ENCODE measurements at places on chromosomes 4 and X.

DNA sequence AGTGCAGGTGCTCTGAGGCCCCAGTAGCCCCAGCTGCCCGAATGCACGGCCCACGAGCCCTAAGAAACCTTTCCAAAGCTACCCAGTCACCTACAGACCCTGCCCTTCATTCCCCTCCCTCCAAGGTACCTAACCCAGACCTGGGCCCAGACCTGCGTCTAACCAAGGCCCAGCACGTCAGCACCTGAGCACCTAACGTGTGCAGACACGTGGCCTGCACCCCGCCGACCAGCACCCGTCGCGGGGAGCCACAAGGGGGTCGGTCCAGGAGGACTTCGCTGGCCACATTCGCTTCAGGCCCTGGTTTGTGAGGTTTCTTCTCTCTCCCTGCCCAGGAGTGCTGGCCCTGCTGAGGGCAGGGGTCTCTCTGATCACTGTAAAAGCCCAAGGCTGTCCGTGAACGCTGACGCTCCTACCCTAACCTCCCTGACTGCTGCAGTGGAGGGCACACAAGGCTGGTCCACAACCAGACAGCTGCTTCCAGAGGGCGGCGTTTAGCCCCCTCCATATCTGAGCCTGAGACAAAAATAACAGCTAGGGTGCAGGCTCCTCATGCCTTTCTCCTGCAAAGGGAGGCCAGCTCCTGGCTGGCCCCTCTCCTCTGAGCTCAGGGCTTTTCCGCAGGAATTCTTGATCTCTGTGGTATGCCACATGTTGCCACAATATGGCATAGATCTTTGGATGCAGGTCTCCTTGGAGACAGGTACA, 31.8 kb downstream of the WDR1 start:
- no peak for DNase-seq

GRCh38 chrX:33605997-33606396, 394.6 kb upstream of the DMD start:
- DNase-seq, result no peak

DNA sequence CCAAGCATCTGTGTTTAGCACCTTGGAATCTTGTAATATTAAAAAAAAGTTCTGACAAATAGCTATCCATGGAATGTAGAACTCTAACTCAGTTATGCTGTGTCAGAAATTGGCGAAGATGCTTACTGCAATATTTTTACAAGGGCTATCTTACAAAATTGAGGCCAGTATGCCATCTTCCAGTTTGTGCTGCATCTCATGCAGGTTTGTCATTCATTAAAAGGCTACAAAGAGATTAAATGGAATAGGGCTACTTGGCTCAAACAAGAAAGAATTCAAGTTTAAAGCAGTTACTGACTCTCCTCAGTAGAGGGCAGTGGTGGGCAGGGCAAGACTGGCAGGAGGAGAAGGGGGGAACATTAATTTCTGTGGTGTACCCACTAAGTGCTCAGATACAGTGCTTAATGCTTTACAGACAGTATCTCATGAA, 66.5 kb downstream of the SHROOM4 start:
- DNase-seq, result no peak

DNA sequence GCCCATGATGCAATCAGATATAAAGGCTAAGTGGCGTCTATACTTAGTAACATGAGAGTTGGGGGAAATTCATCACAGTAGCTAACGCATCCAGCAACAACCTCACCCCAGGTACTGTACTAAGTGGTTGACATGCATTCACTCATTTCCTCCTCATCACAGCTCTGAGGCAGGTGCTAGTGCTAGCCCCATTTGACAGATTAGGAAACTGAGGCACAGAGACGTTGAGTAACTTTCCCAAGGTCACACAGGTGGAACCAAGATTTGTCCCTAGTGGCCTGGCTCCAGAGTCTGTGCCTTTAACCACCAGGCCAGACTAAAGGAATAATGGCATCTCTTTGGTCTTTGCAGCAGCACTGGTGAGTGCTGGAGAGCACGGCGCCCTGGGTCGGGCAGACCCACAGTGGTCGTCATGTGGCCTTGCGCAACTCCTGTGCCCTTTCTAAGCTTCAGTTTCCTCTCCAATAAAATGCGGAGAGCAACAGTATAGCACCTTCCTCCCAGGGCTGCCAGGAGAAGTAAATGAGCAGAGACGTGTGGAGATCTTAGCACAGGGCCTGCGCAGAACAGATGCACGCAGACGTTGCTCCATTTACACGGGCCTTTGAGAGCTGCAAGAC, 186.4 kb downstream of the BCOR start:
- no peak for DNase-seq

DNA sequence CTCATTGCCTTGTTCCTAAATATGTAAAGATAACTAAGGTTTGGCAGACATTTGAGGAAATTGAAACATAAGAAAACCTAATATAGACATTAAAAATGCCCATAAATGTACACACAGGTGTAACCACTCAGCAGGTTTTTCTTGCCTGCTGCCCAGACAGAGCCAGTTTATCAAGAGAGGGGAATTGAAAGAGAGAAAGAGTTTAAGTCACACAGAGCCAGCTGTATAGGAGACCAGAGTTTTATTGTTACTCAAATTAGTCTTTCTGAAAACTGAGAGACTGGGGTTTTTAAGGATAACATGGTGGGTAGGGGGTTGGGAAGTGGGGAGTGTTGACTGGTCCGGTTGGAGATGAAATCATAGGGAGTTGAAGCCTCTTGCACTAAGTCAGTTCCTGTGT, 119.0 kb downstream of the CFAP299 start:
- DNase-seq, result no peak

GRCh38 chr4:114694770-114695169, 96.2 kb downstream of the UGT8 start:
- DNase-seq, result no peak

DNA sequence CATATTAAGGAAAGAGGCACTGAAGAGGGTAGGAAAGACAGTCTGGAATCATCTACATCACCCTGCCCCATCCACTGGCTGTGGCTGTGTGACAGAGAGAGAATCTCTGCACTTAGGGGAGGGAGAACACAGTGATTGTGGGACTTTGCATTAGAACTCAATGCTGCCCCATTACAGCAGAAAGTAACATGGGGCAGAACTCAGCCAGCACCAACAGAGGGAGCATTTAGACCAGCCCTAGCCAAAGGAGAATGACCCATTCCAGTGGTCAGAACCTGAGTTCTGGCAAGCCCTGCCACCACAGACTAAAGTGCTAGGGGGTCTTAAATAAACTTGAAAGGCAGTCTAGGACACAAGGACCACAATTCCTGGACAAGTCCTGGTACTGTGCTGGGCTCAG, 37.9 kb downstream of the ZNF330 start:
- no peak for DNase-seq

DNA sequence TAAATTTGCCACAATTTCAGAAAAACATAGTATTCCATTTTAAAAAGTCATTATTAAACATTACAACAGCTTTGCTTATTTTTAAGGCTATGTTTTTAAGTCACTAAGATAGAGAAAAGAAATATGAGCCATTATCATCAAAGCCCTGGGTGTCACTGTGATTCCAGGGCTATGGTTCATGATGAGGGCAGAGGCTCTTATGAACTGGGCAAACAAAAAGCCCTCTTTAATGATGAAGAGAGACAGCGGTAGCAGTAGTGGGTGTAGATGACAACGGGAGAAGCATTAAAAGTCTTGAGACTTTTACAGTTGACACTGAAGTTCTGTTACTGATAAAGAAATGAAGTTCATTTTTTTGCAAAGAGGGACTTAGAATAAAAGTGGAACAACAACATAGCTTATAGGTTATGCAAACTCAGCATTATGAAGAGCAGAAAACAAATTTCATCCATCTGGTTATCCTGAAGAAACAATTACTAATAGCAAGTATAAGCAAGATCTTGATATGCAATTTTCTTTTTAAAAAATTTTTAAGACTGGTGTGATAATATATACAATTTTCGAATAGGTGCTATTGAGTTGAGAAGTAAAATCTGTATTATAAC, 202.7 kb upstream of the ETNPPL start:
- no peak for DNase-seq

DNA sequence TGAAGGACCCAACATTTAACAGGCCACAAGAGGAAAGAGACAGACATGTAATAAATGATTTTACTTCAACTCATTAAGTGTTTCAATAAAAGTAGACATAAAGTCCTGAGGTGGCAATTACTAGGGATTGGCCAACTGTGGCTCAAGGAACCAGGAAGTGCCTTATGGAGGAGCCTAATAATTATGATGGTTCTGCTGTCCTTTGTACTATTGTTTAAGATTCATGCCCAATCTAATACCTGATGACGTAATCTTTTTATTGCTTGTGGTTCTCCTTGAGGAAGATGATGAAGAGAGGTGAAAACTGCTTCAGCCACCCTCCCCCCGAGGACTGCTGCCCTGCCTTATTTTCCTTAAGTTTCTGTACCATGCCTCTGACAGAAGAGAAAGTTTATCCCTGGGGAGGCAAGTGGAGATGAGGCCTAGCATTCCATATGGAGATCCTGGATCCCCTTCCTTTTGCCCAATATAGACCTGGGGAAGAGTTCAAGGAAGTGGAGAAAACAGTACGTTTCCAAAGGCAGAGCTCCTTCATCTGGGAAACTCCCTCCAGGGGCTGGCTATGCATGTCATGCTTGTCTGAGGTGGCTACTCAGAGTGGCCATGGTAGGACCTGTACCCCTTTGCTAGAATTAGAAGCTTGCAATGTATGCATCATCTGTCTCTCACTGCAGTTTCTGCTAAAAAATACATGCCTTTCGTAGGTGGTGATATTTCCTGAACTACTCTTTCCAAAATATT, 56.8 kb upstream of the FAT1 start:
- no peak for DNase-seq

DNA sequence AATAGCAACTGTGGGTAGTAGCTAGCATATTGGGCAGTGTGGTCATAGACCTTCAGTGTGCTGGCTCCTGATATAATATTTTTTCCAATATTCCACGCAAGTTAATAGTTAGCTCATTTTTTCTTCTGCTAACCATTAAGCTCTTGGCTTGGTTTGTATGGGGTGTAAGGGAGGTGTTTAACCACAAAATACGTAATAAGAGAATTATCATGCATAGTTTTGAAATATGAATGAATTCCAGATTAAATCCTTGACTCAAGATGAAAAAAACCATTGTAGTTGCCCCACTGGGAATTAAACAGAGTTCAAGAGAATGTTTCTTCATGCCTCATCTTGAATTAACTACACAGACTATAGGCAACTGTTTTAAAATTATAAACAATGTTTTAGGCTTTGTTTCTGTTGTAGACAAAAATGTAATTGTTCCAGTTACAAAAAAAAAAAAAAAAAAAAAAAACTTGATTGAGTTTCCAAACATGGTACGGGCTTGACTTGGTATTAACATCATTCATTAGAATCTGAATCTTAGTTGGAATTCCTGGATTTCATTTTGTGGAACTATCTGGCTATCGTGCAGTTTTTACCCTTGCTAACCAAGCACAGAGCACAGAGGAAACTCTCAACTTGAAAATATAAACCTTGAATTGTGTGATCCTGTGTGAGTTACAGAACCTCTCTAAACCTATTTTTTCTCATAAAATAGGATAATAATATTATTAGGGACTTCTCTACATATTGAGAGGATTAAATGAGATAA, 28.4 kb downstream of the CXCL1 start:
- no peak for DNase-seq

GRCh38 chrX:134444681-134445080, 15.3 kb upstream of the HPRT1 start:
- DNase-seq, result no peak

- no peak for DNase-seq
Measured at GRCh38 chr4:30765022-30765421, 44.9 kb downstream of the PCDH7 start.

DNA sequence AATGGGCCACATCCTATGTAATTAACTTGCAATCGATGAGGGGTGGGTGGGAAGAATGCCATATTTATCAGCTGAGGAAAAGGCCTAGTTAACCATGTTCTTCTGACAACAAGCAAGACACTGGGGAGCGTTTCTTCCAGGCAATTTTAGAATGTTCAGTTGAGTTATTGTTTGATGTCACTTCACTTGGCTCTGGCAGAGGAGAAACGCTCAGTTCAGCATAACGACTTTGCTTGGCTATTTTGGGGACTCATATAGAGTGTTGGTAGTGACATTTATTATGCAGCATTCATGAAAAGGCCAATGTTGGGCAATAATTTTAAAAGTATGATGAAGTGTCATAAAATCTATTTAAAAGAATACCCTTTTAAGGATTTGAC, 648 bp downstream of the SYNPO2 start:
- no peak for DNase-seq

GRCh38 chrX:149021159-149021558, 483.9 kb downstream of the IDS start:
- no peak for DNase-seq

DNA sequence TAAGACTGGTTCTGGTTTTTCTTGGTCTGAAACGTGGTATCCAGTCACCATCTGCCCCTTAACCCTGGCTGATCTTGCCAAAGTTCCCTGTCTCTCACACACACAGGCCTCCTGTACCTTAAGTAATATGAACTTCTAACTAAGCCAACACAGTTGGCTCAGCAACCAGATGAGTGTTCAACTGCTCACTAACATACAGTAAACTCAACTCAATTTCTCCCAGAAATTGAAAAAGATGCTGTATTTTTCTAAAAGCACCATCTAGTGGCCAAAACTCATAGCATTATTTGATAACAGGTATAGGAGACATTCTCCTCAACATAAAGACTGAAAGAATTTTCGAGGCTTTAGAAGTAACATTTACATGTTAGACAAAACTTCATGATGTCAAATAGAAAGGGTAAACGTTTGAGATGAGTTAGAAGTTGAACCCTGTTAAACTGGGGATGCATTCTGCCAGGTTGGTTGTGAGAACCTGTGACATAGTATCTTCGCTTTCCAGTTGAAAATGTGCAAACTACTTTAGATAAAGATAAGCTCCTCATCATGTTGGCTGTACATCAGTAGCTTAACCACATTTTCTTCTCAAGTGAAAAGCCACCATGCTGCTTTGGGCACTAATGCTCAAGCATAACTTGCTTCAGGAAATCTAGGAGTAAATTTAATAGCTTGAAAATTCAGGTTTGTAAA, 31.2 kb downstream of the CCNI start:
- DNase-seq, result no peak

DNA sequence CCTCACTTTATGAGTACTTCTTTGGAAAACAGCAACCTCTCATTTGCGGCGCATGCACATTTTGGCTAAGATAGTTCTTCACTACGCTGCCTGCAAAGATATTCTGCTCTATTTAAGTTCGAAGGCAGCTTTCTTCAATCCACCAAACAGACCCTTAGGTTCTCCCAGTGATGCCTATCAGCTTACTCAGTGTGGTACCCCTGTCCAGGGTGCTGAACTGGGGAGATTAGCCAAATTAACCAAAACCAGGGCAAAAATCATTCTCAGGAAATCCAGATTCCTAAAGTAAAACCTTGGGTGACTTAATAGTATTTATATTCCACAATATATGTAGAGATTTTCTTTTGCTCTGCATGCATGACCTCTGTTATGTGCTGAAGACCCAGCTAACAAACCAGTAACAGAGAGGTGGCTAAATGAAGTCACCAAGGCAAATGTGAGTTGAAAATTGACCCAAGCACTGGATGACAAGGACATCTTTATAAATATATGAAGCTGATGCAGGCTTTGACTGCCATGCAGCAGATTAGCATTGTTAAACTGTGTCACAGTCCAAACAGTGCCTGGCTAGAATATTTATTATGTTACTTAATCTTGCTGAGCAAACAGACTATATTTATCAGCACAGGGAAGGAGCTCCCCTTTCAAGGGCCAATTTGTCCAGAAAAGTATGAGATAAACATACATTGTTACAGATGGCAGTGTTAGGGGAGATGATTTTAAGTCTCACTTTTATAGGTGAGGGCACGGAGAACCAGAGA, 418.2 kb downstream of the STIM2 start:
- no peak for DNase-seq

- no peak for DNase-seq
Measured at GRCh38 chr4:148515248-148515647, 73.0 kb upstream of the NR3C2 start.

- DNase-seq, result peak; percentile 82
Measured at GRCh38 chr4:26022346-26023202, 108.6 kb downstream of the SMIM20 start.

Measured in vagina (tissue), 2 donors.